ENCODE measurements at places on chromosomes 2 and 18.

DNA sequence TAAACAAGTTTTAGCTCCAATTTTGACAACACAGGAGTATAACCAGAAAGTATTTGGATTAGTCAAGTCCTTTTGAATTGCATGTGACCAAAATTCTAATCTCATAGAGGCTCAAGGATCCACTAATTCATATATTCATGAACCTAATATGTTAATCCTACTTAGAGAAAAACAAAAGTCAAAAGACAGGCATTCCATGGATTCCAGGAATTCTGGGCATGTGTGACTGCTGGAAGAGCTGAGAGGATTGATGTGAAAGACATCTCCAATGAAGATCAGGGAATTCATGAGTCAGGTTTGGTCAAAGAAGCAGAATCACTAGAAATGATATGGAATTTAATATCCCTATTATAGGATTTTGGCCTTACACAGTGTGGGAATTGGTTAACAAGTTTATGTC lies 1494.6 kb upstream of the DDX18 start:
- DNase-seq: no peak

DNA sequence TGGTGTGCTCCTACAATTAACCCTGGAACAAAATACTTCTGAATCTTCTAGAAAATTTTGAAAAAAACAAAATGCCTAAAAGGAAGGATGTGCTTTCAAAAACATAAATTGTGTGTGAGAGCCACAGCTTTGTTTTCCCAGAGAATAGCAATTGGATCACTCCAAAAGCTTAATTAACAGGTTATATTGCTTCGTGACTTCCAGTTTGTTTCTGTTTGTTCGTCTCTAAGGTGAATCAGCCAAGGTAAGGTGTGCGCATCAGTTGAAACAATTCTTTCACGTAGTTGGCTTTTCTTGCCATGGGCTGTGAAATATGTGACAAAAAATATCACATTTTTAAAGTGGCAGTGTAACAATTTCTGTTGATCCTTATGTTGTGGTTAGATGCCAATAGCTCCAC lies 90.3 kb upstream of the BARD1 start:
- DNase-seq: no peak

DNA sequence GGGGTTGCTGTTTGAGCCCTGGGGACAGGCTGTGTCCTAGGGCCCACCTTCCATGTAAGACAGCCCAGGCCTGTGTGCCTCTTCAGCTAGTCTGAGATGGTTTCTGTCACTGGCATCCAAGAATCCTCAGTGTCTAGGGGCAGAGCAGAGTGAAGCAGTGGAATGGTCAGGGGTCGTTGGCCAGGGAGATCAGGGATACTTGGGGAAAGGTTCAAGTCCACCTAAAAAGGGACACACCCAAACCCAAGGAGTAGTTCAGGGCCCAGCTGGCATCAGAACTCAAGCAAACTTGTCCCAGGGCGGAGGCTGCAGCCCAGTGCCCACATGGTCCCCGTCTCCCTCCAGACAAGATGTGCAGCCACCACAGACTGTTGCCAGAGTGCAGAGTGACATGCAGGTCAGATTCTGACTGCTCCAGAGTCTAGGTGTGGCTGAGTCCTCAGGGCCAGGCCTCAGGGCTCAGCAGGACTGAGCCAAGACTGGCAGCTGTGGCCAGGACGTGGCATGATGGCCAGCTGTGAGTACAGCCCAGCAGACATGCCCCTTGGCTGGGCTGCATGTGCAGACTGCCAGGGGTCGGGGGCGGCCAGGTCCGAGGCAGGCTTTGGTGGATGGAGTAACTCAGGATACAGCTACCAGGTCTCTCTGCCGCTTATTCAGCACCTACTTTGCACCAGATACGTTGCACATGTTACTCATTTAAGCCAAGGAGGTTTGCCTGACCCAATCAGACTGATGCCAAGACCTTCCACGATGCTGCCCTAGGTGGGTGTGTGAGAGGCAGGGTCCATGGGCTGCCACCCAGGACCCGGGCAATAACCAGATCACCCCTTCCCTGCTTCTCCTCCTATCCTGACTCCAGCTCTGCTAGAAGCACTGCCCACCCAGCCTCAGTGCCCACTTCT lies 146.6 kb downstream of the SMAD7 start:
- no peak for DNase-seq

DNA sequence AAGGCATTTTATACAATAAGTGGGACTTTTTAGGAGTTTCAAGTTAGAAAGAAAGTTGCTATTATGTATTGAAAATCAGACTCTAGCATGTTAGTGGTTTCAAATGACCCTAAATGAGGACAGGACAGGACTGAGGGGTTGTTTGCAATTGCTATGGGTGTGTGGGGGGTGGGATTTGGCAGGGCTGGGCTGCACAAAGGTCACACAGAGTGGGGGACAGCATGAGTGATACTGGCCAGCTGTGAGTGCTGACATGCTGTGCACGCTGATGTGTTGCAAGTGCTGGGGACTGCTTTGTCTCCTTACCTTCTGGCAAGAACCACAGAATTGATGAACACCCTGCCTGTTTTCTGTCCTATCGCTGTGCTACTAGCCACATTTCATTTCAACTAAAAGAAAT lies 29.8 kb downstream of the RNMT start:
- no peak for DNase-seq

GRCh38 chr2:69030800-69031428 lies 17.9 kb downstream of the ANTXR1 start:
- no peak for DNase-seq

DNA sequence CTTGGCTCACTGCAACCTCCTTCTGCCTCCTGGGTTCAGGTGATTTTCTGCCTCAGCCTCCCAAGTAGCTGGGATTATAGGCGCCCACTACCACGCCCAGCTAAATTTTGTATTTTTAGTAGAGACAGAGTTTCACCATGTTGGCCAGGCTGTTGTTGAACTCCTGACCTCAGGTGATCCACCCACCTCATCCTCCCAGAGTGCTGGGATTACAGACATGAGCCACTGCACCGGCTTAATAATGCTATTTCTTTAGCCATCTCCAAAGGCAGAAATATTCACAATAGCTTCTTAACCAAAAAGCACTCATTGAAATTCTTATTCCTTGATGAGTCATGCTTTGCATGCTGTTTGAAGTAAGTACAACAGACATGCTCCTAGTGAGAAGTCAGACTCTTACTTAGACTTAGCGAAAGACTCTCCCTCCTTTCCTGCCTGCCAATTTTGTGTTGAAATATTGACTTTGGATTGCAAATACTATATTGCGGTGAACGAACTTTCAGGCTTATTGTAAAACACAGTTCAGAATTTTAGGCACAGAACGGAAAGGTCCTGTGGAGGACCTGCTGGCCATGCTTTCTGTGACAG lies 4.4 kb downstream of the ACTR3 start:
- no peak for DNase-seq

DNA sequence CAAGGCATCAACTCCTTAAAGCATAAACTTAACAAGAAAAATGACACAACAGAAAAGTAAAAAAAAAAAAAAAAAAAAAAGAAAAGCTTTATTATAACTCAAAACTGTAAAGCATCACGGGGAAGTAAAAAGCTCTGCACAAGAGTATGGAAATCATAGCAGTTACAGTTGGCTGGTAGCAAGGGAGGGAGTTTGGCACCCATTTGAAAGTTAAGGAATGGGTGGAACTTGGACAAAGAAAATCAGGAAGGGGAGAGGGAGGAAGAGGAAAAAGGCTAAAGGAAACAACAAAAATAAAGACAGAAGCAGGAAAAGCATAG lies 8.6 kb downstream of the KLF7 start:
- DNase-seq: no peak

DNA sequence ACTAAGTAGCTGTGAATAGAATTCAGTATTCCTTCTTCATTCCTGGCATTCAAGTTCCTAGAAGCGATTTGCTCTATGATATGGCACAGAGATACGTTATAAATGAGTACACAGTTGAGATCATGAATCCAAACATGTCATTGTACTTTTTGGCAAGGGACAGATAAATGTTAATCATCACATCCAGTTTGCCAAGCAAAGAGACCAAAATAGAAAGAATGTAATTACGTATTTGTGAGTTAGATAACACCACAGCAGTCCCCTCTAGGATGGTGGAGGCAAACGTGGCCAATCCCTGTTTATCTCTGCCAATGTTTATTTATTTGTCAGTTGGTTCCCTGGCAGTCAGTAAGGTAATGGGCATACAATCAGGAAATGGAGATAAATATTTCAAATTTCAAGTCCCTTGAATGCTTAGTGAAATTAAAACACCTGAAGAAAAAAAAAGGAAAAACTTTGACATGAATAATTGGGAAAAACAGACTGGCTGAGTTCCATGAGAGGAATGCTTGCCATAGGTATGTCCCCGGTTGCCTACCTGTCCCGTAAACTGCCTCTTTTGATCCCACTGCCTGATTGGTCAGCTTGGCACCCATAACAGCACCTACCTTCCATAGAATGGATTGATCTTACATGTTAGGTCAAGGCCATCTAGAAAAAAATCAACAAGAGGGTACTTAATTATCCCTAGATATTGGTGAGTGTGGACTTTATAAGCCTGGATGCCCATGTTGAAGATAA lies 451.1 kb upstream of the NETO1 start:
- no peak for DNase-seq

- no peak for DNase-seq
These were observed 84.9 kb downstream of the MYO3B start for GRCh38 chr2:170262806-170263205.

- no peak for DNase-seq
These were observed 230.1 kb upstream of the PXDN start for GRCh38 chr2:1974397-1974796.

DNA sequence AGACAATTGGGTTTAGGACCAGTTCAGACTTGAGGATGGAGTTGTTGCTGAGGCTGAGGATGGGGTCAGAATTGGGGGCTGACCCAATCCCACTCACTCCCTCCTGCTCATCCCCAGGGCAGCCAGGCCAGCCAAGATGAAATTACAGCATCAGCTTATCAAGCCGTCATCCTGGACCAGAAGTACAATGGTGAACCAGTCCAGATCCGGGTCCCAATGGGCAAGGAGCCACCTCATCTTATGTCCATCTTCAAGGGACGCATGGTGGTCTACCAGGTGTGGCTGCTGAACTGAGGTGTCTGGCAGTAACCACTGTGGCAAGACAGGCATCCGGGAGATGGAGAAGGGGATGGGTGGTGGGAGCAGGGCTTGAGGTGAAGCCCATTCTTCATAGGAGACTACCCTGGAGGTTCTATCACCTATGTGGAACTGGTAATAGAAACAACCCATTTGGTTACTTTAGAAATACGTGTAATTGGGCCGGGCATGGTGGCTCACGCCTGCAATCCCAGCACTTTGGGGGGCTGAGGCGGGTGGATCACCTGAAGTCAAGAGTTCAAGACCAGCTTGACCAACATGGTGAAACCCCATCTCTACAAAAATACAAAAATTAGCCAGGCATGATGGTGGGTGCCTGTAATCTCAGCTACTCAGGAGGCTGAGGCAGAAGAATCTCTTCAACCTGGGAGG lies 13.9 kb downstream of the VIL1 start:
- no peak for DNase-seq
